ENCODE measurements at places on chromosomes 7 and 10.

GRCh38 chr10:127899766-127900387 lies 7.0 kb upstream of the PTPRE start:
- peak; percentile 33 for DNase-seq

GRCh38 chr10:129898706-129899268 lies 65.3 kb downstream of the EBF3 start:
- DNase-seq: no peak

GRCh38 chr10:23379686-23380085 lies 35.1 kb upstream of the C10orf67 start:
- no peak for DNase-seq

GRCh38 chr7:131608116-131608500 lies 51.7 kb upstream of the PODXL start:
- no peak for DNase-seq

- DNase-seq: no peak
Observed at GRCh38 chr7:156104501-156105336, 292.5 kb upstream of the SHH start.

GRCh38 chr7:124856299-124856888 lies 73.2 kb downstream of the POT1 start:
- DNase-seq: peak; percentile 34

DNA sequence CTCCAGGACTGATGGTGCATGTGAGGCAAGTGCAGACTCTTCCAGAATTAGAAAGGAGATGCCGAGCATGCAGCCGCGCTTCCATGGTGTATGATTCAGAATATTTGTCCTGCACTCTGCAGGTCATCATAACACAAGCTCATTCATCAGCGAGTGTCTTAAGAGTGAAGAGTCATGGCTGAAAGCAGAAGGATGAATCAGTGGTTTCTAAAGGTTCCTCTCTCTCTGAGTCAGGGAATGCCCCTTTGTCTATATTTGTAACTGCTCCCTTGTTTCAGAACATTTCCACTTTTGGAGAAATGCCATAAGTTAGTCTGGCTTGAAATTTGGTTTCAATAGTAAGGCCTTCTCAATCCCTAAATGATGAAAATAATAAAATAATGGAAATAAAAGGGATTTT lies 52.3 kb downstream of the HECW1 start:
- DNase-seq: no peak

GRCh38 chr10:11018432-11018841 lies 765 bp downstream of the CELF2 start:
- no peak for DNase-seq

DNA sequence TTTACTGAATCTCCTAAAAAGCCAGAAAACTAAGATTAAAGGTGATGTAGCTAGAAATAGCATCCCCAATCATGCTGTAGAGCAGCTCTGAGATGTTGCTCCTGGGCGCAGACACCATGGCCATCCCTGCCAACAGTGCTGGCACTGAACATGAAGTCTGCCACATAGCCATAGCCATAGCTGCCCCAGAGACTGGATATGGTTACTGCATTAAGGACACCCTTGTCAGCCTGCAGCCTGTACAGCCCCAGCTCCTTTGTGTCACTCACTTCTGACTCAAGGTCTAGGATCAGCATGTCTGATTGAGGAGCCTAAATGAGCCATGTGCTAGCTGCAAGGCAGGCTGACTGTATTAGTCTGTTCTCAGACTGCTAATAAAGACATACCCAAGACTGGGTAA lies 284.6 kb downstream of the RPS24 start:
- no peak for DNase-seq

- DNase-seq: peak; percentile 61
Observed at GRCh38 chr10:70758757-70759514, 26.2 kb downstream of the TBATA start.

- no peak for DNase-seq
Observed at GRCh38 chr10:100655760-100656421, 89.5 kb upstream of the PAX2 start.

DNA sequence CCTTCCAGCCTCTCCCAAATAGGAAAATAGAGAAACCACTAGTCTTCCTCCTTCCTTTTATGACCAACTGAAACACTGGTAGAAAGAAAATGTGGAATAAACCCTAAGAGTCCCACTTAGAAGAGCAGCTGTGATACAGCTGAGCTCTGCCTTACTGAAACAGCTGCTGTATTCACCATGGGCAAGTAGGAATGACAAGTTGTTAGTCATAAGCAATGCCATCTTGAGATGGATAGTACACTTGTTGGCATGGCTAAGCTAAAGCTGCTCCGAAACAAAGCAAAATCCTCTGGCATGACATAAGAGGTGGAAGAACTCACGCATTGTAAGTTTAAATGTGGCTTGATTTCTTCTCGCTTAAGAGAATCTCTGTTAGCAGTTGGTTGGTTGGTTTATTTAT lies 48.3 kb upstream of the TMEM236 start:
- DNase-seq: no peak

DNA sequence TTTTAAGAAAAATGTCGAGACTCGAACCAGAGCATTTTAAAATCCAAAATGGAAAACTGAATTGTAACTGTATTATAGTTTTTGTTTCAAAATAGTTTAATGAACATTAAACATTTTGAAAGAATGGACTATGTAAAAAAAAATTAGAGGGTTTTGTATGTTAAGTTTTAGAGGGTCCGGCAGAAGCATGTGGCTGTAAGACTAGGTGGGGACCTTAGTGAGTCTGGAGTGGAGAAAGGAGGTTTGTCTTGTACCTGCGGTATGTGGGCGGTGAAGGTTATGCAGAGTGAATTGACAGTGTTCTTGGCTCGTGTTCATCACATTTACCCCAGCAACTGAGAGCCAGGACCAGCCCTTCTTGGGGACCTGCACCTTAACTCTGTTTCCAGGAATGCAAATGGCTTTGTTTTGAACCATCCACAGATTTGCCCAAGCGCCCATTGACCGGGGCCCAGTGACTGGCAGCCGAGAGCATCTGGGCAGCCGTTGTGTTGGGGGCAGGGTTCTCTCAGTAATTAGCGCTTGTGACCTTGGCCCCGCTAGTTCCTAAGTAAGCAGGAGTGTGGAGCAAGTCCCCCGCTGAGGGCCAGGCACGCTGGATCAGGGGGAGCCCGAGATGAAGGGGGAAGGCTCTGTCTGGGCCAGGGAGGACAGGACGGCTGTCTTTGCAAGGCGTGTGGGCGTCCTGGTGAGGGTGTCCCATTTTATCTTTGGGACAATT lies 1.4 kb upstream of the KLF6 start:
- peak; percentile 47 for DNase-seq

DNA sequence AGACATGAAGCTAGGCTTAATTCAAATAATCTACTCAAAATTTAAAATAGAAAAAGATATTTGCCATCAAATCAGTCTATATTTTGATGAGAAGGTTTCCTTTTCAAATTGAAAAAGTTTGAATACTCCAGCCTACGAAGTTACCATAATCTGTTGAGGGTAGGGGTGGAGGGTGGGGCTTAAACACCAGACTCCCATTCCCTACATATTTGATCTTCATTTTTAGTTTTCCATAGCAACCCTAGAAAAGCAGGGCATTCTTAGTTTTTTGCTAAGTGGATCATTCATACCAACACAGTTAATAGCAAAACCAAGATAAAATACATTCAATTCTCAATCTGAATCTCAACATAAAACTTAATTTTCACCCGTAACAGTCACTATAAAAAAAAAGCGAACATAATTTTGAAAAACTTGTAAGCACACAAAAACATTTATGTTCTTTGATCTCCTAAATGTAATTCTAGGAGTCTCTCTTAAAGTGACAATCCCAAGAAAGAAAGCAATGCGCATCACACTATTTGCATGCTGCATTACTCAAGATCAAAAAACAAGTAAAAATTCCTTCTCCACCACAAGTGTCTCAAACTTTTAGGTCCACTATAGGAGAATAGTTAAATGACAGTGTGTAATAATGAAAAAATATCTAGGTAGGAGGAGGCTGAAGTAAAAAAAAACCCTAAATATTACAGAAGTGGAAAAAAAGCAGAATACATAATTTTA lies 30.8 kb downstream of the TMEM209 start:
- DNase-seq: no peak

- no peak for DNase-seq
Observed at GRCh38 chr10:94069884-94070283, 76.2 kb downstream of the PLCE1 start.

- DNase-seq: no peak
Observed at GRCh38 chr10:64112701-64113355, 591.6 kb downstream of the REEP3 start.

DNA sequence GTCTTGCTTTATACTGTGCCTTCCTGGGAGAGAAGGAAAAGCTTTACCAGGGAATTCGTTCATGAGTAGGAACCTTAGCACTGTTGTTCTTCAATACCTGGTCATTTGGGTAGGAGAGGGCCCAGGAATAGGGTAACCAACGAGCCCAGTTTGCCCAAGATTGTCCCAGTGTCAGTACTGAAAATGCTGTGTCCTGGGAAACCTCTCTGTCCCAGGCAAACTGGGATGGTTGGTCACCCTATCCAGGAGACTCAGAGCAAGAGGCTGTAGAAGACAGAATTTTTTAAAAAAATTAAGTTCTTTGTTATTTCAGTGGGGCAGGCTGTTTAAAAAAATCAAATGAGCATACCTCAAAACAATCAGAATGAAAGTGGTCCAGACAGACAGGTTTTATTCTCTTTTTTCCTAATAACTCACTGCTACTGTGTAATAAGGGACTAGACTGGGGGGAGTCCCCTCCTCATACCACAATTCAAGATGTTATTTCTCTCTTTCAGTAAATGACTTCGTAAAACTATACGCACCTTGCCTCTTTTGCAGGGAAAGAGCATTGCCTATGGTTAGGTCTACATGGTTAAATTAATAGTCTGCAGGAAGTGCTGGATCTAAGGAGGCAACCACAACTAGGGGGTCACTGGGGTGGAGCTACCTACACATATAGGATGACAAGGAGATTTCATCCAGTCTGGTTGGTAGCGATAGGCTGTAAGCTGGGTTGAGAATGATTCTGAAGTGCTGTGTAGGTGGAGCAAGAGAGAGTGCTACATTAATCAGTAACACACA lies 41.1 kb upstream of the FAM133B start:
- DNase-seq: no peak

DNA sequence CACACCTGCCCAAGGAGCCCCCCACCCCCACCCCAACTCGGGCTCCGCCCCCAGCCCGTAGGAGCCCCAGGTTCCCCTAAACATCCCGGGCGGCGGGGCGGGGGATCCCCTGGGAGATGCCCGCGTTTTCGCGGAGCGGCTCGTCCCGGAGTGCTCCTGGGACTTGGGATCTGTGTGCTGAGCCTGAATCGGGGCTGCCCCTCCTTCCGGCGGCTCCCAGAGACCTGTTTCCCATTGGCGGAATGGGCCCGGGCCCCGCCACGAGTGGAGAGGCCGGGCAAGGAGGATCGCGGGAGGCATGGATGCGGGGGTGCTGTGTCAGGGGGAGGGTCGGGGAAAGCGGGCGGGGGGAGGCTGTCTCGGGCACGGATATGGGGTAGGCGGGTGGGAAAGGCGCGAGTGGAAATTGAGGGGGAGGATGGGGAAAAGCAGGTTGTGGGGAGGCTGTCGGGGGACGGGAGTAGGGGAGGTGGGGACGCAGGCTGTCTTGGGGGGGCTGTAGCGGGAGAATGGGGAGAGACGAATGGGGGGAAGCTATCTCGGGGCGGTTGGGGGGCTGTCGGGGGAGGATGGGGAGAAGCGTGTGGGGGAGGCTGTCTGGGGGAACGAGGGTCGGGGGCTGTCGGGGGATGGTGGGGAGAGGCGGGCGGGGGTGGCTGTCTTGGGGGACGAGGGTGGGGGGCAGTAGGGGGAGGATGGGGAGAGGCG lies 572 bp upstream of the BHLHA15 start:
- DNase-seq: no peak

DNA sequence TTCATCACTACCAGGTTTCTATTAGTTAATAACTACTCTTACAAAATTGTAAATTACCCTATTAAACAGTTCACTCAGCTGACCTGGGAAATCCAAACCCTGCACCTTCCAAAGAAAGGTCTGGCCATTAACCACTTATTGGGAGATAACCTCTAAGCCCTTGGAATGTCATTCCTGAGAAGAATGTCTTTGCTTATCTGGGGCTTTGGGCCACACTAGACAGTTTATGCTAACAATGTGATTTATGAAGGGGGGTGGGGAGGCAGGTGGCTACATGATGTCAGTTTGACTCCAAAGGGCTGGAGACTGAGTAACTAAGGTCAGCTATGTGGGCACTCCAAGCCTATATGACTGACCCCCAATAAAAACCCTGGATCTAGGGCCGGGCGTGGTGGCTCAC lies 50.7 kb downstream of the AKR1D1 start:
- no peak for DNase-seq

- no peak for DNase-seq
Observed at GRCh38 chr7:92588561-92588960, 1.6 kb downstream of the FAM133B start.

DNA sequence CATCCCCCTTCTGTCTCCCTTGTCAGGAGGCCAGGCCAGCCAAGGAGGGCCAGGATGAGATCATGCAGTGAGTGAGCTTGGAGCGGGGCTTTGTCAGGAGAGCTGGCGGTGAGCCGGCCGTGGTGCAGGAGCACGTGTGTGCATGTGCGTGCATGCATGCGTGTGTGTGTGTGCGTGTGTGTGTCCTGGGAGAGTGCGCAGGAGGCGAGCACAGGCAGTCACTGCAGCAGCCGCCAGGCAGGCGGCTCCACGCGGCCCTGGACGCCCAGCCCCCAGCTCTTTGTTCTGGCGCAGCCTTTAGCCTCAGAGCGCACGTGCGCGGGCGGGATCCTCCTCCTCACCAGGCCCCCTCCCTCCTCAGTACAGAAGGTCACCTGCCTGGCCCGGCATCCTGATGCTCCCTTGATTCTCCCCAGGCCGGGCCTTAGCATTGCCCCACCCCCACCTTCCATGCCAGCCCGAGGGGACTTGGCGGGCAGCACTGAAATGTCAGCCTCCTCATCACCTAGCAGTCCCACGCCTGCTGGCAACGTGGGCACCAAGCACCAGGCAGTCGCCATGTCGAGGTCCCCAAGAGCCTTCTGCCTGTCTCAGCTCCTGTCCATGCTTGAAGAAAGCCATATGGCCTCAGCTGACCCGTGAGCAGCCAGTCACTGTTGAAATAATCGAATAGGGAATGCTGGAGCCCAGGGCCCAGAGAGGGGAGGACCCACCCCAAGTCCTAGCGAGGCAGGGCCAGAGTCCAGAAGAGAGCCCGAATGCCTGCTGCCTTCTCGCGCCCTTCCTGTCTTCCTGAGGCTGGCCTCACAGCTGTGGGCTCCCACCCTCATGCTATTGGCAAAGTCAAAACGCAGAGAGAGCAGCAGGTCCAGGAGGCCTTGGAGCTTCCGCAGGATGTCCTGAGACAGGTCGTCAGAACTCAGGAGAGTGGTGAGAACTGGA lies 125.9 kb upstream of the PPIF start:
- no peak for DNase-seq

GRCh38 chr10:131475803-131476202 lies 164.3 kb upstream of the TCERG1L start:
- DNase-seq: no peak
